Eye (tissue), 1 donor: ENCODE measurements at places on chromosomes 5 and 9.

GRCh38 chr5:167642779-167643517 is 648.5 kb upstream of the WWC1 start:
- DNase-seq: no peak

GRCh38 chr5:93600409-93601070 is 17.5 kb downstream of the NR2F1 start:
- peak; percentile 75 for DNase-seq

DNA sequence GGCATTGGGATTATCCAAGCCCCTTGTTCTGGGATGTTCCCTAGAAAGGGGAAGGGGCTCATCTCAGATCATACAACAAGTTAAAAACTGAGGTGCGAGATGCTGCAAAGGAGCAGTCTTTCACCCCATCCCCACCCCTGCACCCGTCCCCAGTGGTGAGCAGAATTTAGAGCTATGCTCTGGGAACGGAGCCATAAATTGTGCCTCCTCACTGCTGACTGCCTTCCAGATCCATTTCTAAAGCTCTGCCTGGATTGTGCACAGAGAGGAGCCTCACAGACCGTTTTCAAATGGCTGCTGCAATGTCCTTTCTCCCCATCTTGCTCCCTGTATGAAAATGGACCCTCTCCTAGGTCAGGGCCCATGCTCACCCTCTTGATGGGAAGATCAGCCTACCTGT is 8.3 kb downstream of the SLC25A48 start:
- no peak for DNase-seq

- no peak for DNase-seq
Measured at GRCh38 chr5:34847552-34847951, 8.6 kb downstream of the TTC23L start.

DNA sequence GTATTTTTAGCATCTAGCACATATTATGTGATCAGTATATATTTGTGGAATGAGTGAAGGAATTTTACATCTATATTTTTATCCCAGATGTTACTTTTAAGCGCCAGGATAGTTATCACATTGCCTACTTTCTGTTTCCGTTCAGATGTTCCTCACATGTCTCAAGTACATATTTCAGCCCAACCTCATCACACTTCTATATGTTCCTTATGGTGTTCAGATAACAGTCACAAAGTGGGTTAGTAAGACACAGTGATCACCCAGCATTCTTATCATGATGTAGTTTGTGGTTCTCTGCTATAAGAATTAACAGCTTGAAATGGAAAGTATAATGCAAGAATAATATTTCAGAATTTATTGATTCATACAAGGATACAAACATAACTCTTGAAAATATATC is 170.0 kb upstream of the RASA1 start:
- no peak for DNase-seq

- DNase-seq: peak; percentile 60
Measured at GRCh38 chr5:10627160-10627701, 63.4 kb downstream of the ANKRD33B start.

GRCh38 chr9:137530331-137530730 is 19.9 kb downstream of the PNPLA7 start:
- no peak for DNase-seq

GRCh38 chr9:18188971-18189370 is 285.0 kb upstream of the ADAMTSL1 start:
- no peak for DNase-seq

- no peak for DNase-seq
Measured at GRCh38 chr5:35618304-35618636, 607 bp downstream of the SPEF2 start.

GRCh38 chr9:23538461-23539003 is 287.5 kb downstream of the ELAVL2 start:
- no peak for DNase-seq

DNA sequence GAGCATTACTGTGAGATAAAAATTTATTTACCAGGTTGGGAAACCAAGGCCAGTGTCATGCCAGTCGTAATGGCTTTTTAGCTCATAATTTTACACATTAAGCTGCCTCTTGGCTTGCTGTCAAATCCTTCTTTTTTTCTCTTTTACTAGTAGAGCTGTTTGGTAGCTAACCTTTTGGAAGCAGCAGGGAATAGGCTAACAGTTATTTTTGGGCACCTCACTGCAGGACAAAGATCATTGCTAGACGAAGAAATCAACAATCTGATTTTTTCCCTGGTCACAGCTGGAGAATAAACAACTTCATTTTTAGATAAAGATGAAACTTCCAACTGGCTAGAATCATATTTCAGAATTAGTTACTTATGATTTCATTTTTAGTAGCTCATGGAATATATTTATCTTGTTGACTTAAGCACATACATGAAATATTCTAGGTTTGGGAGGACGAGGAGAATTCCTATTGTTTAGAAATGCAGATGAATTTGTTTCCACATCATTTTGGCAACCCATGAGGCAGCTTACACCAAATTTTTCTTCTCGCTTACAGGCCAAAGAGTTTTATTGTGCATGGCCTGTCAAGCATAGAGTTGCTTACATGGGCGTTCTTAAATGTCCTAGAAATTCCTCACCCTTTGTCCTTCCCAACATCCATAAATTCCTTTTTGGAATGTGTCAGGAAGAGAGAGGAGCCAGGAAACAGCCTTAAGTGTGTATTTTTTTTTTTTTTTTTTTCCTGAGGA is 19.6 kb downstream of the TNC start:
- DNase-seq: peak; percentile 33

DNA sequence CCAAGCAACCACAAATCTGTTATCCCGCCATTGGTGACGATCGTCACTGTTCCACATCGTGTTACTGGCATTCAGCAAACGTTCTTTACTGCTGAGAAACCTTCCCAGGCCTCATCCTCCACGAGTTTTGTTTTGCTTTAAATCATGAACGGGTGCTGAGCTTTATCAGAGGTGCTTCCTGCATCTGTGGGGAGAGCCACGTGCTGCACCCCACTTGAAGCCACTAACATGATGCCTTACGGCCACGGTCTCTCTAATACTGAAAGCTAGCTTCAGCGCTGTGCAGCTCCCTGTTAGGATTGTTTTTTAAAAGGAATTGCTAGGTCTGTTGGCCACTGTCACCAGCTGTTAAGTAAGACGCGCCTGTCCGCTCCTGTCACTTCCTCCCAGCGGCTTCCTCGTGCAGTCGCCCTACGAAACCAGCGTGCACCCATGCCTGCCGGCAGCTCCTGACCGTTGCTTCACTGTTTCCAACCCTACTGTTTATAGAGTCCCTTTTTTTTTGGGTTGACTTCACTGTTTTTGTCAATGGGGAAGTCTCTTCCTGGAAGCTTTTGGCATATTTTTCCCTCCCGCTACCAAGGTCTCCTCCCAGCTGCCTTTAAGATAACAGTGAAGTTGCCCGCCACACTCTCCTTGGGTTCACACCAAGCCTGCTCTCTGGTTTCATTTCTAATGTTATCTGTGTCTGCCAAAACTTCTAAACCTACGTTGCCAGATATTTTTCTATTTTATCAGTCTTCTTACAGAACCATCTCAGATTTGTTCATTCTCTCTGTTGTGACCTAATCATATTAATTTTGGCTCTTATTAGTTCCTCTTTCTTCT is 20.3 kb downstream of the LPCAT1 start:
- DNase-seq: peak; percentile 17

DNA sequence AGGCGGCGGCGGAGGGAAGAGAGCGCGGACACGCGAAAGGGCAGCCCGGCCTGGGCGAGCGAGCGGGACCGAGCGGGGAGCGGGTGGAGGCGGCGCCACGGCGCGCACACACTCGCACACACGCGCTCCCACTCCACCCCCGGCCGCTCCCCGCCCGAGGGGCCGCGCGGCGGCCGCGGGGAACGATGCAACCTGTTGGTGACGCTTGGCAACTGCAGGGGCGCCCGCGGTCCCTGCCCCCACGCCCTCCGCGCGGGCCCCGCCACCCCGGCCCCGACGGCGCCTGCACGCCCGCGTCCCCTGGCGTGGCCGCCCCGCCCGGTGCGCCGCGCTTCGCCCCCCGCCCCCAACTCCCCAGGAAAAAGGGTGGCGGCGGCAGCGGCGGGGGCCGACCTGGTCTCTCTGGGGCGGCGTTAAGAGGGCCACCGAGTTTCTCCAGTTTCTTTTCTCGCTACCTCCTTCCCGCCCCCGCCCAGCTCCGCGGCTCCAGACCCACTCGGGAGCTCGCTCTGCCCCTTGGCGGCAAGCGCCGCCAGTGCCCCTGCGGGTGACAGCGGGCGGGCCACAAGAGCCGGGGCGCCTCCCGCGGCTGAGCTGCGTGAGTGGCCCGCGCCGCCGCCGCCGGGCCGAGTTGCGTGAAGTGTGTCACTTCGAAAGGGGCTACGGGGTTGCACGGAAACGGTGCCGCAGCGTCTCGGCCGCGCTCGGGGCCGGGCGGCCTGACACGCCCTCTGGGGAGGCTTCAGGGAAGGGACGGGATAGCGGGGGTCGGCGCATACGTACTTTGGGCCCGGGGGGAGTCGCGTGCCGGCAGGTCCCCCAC is at the start of gene NR3C1:
Gene NR3C1, minus strand, starts transcription at position 94 of the 823 bp plus-strand sequence. CDS start 2,847 bp downstream, outside the sequence.
- peak; percentile 86 for DNase-seq

DNA sequence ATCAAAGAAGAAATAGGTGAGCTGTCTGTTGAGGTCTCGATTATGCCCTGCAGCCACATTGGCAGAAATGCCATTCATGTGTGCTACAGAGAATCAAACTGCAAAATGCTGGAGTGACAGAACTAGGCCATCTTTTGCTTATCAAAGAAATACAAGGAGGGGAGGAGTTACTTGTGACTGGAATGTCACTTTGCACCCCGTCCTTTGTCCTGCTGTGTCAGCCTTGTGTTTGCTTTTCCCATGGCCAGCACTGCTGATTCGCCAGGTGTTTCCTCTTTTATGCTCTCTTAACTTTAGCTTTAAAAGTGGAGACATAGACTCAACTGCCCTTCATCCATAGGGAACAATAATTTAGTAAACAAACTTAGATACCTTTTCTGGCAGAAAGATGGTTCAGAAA is 54.3 kb downstream of the SLC46A2 start:
- peak; percentile 43 for DNase-seq

DNA sequence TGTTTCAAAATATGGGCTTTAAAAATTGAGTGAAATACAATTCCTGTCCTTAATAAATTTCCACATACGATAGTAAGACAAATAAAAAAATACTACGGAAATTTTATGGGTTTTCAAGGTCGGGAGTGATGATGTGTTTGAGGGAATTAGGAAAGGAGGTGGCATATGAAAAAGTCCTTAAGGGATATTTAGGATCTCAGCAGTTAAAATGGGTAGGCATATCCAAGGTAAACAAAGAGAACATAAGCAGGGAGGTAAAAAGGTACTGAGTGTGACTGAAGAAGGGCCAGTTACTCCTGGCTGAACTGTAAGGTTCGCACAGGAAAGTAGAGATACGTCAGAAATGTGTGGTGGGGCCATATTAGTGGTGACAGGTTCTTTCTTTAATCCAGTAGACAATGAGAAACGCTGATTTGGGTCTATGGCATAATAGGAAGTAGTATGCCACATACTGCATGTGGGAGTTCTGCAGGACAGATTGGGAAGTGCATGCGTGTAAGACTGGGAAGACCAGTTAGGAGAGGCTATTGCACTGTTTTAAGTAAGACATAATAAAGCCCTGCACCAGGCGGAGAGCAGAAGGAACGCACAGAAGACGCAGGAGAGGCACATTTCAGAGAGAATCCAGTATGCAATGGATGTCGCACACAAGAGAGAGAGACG is 937 bp upstream of the HMGCR start:
- peak; percentile 88 for DNase-seq

- no peak for DNase-seq
Measured at GRCh38 chr9:132986114-132986513, 7.6 kb downstream of the GFI1B start.

DNA sequence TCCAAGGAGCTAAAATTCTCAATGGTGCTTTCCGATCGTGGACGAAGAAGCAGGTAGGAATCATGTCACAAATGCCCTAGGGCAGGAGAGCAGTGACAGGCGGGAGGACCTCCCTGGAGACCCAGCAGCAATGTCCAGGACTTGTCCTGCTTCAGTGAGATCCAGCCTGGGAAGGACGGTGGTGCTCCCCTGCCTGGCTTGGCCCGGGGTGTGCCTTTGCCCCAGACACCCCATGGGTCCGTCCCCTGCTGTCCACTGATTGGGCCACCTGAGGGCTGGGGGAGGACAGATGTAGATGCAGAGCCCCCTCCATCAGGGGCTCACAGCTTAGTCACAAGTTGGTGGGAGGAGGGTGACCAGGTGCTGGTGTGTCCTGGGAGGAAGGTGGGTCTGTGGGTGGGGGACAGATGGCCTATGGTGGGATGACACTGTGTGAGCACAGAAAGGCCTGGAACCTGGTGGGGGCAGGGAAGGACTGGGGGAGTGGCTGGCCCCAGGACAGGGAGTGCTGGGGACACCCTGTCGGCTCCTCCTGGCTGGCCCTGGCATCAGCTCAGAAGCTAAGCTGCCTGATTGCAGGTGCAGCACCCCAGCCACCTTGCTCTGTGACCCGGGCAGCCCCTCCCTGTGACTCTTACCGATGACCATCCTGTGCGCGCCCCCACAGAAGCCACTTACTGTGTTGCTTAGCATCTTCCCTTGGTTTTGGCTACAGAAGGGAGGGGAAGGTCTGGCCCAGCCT is 82.0 kb downstream of the PHF2 start:
- DNase-seq: no peak

DNA sequence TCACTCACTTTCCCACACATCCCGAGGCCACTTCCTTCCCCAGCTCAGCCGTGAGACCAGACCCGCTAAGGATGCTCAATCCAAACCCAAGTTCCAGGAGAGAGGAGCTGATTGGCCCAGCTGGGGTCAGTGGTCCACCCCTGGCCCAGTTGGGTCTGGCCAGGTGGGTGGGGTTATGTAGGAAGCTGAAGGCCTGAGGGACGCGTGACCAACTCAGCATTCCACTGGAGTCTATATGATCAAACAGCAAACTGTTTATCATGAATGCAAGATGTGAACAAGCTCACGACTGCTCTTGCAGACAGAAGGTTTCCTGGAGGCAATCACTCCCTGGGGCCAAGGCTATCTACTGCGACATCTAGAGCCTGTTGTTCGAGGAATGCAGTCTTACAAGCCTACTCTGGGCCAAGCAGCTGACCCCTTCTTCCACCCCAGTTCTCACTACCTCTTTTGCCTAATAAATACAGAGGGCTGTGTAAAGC is 4.9 kb upstream of the RAPGEF1 start:
- no peak for DNase-seq

GRCh38 chr9:116223926-116224325 is 70.3 kb downstream of the PAPPA start:
- DNase-seq: no peak

DNA sequence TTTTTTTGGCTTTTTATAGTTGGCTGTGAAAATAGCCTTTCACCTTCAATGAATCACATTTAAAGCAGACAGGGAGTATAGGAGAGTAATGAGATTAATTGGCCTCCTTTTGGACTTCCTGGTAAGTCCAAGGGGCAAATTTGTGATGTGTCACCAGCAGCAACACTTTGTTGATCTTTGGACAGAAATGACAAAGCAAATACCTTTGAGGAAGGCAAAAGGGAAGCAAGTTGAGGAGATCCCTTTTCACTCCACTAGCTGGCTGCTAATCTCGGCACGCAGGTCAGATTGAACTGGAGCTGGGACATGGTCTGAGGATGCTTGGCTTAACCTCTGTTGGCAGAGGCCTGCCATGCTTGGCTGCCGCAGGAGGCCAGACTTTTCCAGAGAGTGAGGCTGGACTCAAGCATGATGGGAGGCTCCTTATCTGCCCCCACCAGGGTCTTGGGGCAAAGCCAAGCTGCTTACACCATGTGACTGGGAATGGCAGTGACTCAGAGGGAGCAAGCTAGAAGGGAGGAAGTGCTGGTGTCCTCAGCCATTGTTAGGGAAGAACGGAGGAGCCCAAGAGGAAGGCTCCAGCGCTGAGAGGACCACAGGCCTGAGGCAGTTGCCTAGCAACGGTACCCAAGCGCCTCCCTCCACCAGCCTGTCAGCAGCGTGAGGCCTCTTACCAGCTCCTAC is 174.5 kb upstream of the MAP1B start:
- peak; percentile 80 for DNase-seq

- no peak for DNase-seq
Measured at GRCh38 chr9:133403766-133404453, 13.9 kb downstream of the REXO4 start.
